CD4-positive, alpha-beta T cell treated with Interleukin-4 for 4 hours (primary cell): ENCODE measurements at places on chromosomes 2 and 18.

DNA sequence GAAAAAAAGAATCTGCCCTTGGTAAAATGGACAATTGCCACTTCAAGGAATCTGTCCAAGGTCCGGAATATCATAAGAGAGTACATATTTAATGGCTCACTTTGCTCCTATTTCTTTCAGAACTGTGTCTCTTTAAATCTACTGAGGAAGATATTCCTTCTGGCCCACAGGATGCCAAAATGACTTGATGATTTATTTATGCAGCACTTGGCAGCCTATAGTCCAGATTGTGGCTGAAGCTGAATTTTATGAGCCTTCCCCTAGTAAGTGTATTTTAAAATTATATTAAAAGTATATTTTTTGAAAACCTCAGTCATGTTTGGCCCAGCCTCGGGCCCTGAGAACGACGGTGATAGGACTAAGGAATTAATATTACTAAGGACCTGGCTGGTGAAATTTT, 465.1 kb upstream of the HNRNPA3 start:
- no peak for DNase-seq

GRCh38 chr2:216694826-216695217, 527 bp downstream of the IGFBP5 start:
- no peak for DNase-seq

DNA sequence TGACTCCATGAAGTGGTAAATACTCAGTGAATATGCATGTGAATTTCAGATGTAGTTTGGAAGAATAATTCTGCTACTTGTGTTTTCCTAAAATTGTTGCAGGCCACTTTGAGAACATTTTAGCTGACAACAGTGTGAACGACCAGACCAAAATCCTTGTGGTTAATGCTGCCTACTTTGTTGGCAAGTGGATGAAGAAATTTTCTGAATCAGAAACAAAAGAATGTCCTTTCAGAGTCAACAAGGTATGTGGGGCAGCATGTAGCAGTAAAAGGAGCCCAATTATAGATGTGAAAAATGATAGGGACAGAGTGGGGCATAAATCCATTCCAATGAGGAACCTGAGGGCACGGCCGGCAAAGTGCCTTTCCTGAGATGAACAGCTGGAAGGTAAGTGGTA, 16.1 kb downstream of the SERPINB5 start:
- DNase-seq, result no peak

- no peak for DNase-seq
Measured at GRCh38 chr2:95106081-95106480, 15.5 kb downstream of the MRPS5 start.
